ENCODE measurements at places on chromosomes 7 and 10.

DNA sequence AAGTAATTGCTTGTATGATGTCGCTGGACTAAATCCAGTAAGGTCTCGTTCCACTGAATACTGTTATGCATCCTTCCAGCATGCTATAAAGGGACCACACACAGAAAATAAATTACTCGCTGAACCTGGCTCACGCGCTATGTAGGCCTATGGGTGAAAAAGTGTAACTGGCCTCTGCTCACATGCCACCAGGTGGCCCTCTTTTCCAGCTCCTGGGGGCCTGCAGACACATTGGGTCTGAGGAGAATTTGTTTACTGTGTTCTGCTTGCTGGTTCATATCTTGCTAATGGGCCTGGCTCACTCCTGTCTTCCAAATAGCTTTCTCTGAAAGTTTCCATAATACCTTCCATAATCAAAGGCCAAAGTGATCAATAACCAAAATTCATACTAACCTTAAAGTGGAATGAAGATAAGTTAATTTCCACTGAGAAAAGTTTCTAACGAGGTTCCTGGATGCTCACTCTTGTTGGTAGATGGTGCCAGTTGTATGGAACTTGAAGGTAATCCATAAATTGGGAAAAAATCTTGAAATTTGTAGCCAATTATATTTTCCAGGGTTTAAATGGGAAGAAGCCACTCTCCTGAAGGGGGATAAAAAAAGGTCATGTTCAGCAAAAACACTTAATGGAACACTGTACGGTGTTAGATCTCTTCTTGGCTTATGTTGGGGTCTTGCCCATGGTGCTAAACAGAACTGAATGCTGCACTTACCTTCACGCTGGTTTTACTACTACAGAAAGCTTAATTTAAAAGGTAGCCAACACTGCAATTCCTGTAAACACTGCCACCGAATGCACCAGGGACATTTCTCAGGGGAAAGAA lies 27.0 kb upstream of the ZPBP start:
- H3K36me3 ChIP-seq = no peaks in the 10 kb centered on the region
- H3K4me3 ChIP-seq = no peak overlapping the region

GRCh38 chr10:86446987-86447386 lies 74.6 kb downstream of the WAPL start:
- H3K4me1 ChIP-seq = peaks cover 22% of the 10 kb centered on the region
- H3K27me3 ChIP-seq = no peaks in the 10 kb centered on the region
- peak overlapping the region; percentile 51 for H3K27ac ChIP-seq
- no peak overlapping the region for H3K4me3 ChIP-seq
- peaks cover 70% of the 10 kb centered on the region for H3K36me3 ChIP-seq

GRCh38 chr10:124683814-124684213 lies 60.4 kb downstream of the FAM53B start:
- no peaks in the 10 kb centered on the region for H3K27me3 ChIP-seq
- H3K4me3 ChIP-seq = no peak overlapping the region
- H3K36me3 ChIP-seq = peaks cover 46% of the 10 kb centered on the region
- H3K27ac ChIP-seq = no peak overlapping the region
- H3K4me1 ChIP-seq = peaks cover 30% of the 10 kb centered on the region
- DNase-seq = no peak

DNA sequence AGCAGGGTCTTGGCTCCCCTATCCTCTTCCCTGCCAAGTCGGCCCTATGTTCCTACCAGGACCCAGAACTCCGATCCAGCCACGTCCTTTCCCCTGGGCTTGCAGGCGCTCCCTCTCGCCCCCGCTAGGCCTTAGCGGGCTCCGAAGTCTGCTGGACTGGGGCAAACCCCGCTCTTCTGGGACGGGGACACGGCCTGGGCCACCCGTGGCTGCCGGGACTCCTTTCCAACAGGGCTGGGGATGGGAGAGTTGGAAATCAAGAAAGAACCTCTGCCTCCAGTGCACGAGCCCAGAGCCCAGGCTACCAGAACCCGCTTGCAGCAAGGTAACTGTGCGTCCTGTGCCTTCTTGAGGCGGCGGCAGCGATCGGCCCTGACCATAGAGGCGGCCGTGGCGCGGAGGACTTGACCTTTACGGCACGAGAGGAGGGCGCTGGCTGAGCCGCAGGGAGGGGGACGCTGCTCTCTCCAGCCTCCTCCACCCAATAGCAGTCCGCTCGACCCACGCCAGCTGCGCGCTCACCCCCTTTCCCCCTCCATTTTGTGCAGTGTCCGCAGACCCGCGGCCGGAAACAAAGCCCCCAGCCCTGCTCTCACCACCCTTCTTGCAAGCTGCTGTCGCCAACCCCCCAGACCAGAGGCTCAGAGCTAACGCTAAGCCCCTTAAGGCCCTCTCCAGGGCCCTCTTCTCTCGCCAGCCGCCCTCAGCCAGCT lies 7.0 kb upstream of the HOXA11 start:
- peaks cover 12% of the 10 kb centered on the region for H3K4me1 ChIP-seq
- peaks cover 89% of the 10 kb centered on the region for H3K27me3 ChIP-seq
- DNase-seq = no peak

DNA sequence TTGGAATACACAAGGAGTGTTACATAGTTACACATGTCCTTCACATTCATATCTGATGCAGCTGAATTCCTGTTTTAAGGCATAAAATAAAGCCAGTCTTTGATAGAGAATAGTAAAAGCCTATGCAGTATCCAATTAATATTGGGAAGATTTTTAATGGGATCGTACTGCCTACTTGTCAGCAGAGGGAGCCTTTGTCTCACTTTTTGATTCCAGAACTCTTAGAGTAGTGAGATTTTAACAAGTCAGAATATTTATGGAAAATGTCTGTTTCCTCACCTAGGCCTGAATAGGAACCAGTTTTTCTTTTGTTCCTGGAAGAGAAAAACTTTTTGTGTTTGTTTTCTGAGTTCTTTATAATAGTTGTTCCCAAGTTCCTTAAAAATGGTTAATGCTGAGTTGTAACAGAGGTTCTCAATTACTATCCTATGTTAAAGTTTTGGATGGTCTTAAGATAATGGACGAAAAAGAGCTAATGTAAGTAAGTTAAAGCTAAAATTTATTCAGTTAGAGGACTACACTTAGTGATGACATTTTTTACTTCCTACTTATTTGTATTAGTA lies 114.0 kb downstream of the BBS9 start:
- H3K27ac ChIP-seq = no peak overlapping the region
- H3K4me3 ChIP-seq = no peak overlapping the region

DNA sequence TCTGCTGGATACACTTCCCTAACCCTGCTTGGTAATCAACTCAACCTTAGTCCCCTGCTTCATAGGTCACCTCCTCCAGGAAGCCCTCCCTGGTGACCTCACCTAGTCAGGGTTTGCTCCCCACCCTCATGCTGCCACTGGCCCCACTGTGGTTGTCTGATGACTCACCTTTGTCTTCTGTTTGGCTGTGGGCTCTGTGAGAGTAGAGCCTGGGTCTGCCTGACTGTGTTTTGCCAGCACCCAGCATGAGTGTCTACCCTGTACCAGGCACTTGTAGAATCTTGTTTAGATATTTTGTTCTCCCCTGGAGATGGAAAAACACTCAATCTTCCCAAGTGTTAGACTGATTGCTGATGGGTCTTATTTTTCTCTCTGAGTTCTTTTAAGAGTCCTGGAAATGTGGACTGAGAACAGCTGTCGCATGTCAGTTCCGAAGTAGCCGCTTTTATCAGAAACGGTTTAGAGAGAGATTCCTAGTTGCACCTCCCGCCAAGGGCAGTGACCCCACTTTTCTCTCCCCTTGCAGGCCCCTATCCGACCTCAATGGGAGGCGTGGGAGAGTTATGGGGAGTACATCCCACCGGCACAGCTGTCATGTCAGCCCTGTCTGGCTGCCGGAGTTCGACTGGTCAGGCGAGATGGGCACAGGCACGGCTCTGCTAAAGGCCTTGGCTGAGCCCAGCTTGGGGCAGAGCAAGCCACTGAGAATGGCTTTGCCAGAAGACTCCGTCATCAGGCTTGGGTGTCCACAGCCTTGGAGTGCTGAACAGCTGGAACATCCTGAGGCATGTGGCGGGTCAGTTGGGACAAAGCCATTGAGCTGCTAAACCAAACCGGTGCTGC lies 134.3 kb downstream of the GRK5 start:
- H3K27me3 ChIP-seq = no peaks in the 10 kb centered on the region
- no peak overlapping the region for H3K4me3 ChIP-seq
- peaks cover 23% of the 10 kb centered on the region for H3K4me1 ChIP-seq
- H3K36me3 ChIP-seq = peaks cover 27% of the 10 kb centered on the region
- DNase-seq = peak; percentile 54
- H3K27ac ChIP-seq = peak overlapping the region; percentile 28

GRCh38 chr7:25009257-25009656 lies 29.3 kb upstream of the OSBPL3 start:
- no peak overlapping the region for H3K27ac ChIP-seq
- no peak overlapping the region for H3K4me3 ChIP-seq
- DNase-seq = no peak
- H3K4me1 ChIP-seq = no peaks in the 10 kb centered on the region

- no peak overlapping the region for H3K27ac ChIP-seq
- DNase-seq = no peak
- no peaks in the 10 kb centered on the region for H3K36me3 ChIP-seq
- no peaks in the 10 kb centered on the region for H3K4me1 ChIP-seq
- H3K4me3 ChIP-seq = no peak overlapping the region
These were observed 69.1 kb upstream of the WAC start for GRCh38 chr10:28463676-28464395.

DNA sequence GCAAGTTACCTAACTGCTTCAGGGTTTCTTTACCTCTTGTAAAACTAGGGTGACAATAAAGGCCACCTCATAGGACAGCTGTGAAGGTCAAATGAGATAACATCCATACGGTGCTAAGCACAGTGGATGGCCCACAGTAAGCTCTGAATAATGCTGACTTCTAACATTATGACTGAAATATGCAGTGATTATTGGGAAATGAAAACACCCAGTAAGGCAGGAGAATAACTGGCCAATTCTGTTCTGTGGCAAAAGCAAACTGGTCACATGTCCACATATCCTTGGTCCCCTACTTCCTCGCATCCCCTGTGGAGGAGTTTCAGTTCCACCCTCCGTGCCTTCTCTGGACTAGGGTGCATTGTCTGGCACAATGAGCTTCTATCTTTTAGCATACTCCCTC lies 1.4 kb downstream of the CUBN start:
- no peak overlapping the region for H3K4me3 ChIP-seq
- H3K27me3 ChIP-seq = peaks cover 25% of the 10 kb centered on the region
- H3K4me1 ChIP-seq = peaks cover 5% of the 10 kb centered on the region
- H3K36me3 ChIP-seq = no peaks in the 10 kb centered on the region
- no peak overlapping the region for H3K27ac ChIP-seq

DNA sequence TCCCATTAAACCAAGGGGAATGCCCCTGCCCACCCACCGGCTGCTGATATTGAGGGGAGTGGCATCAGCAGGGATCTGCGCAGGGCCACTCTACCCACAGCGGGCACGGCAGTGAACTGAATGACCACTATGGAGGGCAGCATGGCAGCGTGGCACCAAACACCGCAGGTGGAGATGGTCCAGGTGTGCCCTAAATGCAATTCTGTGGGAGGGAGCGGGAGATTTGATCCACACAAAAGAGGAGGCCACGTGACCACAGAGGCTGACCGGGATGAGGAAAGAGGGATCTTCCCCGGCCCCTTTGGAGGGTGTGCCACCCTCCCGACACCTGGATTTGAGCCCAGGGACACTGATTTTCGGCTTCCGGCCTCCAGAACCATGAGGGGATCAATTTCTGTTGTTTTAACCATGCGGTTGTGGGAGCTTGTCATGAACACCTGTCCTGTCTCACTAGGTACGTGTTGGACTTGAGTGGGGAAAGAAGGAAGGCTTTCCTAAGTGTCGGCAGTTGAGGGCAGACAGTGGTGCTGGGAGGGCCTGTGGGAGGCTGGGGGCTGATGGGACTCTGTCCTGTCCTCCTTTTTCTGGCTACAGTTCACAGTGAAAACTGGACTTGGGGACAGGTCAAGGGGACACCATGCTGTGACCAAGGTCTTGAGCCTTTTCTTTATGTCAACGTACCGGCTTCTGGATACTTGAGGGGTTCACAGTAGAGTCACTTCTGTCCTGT lies 66.1 kb downstream of the CFAP46 start:
- no peak overlapping the region for H3K27ac ChIP-seq
- H3K4me3 ChIP-seq = no peak overlapping the region
- H3K4me1 ChIP-seq = no peaks in the 10 kb centered on the region
- H3K27me3 ChIP-seq = peaks cover 2% of the 10 kb centered on the region

DNA sequence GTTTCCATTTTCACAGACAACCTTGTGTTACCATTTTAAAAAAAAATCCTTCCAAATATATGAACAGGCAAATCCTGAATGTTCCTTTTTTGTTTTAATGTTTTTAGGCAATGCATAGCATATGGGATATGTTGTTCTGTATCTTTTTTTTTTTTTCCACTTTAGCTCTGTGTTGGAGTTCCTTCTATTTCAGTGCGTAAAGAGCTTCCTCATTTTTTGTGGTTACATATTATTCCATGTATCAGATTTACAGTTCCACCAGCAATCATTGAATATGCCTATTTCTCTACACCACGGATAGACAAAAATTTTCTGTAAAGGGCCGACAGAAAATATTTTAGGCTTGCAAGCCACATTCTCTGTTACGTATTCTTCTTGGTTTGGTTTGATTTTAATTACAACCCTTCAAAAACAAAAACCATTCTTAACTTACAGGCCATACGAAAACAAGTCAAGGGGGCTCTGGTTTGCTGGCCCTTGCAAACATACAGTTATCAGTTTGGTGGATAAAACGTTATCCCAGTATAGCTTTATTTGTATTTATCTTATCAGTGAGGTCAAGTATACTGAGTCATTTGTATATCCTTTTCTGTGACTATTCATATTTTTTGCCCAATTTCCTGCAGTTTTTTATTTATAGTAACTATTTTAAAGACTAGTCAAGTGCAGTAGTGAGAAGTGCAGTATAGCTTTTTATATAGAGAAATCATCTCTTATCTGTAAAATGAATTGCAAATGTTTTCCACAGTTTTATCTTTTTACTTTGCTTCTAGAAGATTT lies 55.7 kb downstream of the RALA start:
- peaks cover 6% of the 10 kb centered on the region for H3K4me1 ChIP-seq
- H3K4me3 ChIP-seq = no peak overlapping the region
- no peaks in the 10 kb centered on the region for H3K27me3 ChIP-seq
- H3K36me3 ChIP-seq = peaks cover 11% of the 10 kb centered on the region

- H3K27ac ChIP-seq = no peak overlapping the region
- H3K27me3 ChIP-seq = no peaks in the 10 kb centered on the region
- no peak for DNase-seq
These were observed 163.8 kb downstream of the SVIL start for GRCh38 chr10:29470843-29471543.

- peaks cover 46% of the 10 kb centered on the region for H3K4me1 ChIP-seq
- H3K4me3 ChIP-seq = peak within 1 kb of the TSS; percentile 97
- H3K27ac ChIP-seq = peak within 1 kb of the TSS; percentile 98
- no peaks in the 10 kb centered on the region for H3K27me3 ChIP-seq
These were observed at the start of gene LDB1 for GRCh38 chr10:102120142-102120990. Gene LDB1 (minus strand): TSS chr10:102120368. CDS start chr10:102120110, 258 bp downstream.

DNA sequence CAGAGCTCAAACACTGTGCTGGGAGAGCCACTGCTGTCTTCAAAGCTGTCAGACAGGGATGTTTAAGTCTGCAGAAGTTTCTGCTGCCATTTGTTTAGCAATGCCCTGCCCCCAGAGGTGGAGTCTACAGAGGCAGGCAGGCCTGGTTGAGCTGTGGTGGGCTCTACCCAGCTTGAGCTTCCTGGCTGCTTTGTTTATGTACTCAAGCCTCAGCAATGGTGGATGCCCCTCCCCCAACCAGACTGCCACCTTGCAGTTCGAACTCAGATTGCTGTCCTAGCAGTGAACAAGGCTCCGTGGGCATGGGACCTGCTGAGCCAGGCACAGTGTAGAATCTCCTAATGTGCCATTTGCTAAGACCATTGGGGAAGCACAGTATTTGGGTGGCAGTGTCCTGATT lies 4.6 kb upstream of the CYP2C19 start:
- no peak overlapping the region for H3K27ac ChIP-seq
- no peak overlapping the region for H3K4me3 ChIP-seq
- no peak for DNase-seq

- no peak for DNase-seq
- H3K4me3 ChIP-seq = no peak overlapping the region
- peaks cover 12% of the 10 kb centered on the region for H3K4me1 ChIP-seq
- H3K27me3 ChIP-seq = peaks cover 68% of the 10 kb centered on the region
- H3K27ac ChIP-seq = no peak overlapping the region
- peaks cover 3% of the 10 kb centered on the region for H3K36me3 ChIP-seq
These were observed 3.6 kb downstream of the PRKAR2B start for GRCh38 chr7:107047902-107048782.

Measured in T-helper 2 cell treated with Interferon-gamma antibody and Interleukin-4, amounts not matched to agents 5 μg/mL and 100 μg/mL, for 36 hours (primary cell).